Stimulated activated CD4-positive, alpha-beta T cell treated with anti-CD3 and anti-CD28 coated beads, TNF-alpha, amount 100 ng/mL, for 1 hour (primary cell): ENCODE measurements at places on chromosomes 12 and 14.

DNA sequence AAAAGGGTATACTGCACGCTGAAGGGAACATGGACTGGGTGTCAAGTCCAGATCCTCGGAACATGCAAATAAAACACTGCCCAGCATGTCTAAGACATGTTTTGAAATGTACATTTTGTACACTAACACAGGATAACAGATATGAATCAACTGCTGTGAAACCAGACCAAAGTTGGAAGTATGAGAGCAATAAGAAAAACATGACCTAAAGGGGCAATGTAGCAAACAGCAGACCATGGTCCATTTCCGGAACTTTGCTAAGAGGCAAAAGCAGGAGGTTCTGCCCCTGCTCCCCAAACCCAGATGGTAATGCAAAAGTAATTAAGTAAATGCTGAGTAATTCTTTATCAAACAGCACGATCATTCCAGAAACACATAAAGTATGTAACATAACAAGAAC lies 125.2 kb downstream of the SLC25A21 start:
- no peak for DNase-seq

DNA sequence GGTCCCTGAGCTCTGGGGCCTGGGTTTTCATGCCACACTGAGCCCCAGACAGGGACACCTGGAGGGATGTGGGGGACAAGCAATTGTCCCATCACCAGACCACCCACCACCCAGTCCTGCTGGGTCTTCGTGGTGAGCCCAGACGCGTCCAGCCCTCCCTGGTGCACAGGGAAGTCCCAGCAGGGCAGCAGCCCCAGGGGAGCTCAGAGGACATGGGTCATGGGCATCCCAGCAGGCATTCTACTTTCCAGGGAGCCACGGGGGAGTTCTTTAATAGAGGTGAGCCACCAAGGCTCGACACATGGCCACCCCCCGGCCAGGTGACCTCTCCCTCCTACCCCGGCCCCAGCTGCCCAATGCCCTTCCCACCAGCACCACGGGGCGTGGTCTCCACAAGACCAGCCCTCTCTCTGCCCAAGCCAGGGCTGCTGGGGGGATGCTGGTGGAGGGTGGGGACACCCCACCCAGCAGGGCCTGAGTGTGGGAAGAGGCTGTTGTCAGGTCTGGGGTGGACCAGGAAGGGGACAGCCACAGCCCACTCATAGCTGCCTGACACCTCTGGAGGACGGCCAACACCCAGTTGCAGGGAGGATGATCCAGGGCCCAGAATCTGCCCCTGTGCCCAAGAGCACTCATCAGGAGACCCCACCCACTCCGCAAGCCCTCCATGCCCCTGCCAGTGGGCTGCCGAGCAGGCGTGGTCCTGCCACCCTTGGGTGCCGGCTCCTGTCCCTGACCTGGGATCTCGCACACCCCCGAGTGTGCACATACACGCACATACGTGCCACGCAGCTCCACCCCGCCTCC lies 14.1 kb downstream of the AKT1 start:
- no peak for DNase-seq

DNA sequence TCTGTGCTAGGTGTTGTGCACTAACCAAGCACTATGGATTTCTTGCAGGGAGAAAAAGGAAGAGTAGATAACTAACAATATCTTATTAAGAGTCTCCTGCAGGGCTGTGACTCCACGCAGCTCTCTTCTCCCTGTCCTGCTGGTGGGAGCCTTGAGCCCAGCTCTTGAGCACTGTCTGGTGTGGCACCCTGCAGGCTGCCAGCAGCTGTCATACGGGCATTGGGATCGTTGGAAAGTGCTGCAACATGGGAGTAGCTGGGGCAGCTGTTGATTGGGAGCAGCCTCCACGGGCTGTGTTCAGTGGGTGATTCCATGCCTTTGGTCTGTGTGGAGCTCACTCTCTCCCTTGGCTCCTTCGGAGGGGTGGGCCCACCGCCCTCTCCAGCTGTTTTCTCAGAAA lies 125.3 kb downstream of the FBXL14 start:
- DNase-seq, result no peak

DNA sequence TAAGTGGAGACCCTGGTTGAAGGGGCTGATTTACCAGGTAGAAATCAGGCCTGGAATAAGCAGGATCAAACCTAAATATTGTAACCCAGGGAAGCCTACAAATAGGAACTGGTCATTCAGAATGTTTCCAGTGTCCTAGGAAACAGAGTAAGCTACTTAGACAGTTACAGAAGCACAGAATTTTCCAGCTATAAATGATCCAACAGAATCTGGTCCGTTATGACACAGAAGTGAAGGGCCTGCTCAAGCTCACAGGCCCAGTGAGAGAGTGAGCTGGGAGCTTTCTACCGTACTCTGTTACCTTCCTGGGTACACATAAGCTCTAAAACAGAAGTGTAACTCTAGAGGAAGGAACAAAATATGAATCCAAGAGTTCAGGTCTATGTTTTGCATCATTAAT lies 119.1 kb downstream of the TTC7B start:
- DNase-seq, result no peak

DNA sequence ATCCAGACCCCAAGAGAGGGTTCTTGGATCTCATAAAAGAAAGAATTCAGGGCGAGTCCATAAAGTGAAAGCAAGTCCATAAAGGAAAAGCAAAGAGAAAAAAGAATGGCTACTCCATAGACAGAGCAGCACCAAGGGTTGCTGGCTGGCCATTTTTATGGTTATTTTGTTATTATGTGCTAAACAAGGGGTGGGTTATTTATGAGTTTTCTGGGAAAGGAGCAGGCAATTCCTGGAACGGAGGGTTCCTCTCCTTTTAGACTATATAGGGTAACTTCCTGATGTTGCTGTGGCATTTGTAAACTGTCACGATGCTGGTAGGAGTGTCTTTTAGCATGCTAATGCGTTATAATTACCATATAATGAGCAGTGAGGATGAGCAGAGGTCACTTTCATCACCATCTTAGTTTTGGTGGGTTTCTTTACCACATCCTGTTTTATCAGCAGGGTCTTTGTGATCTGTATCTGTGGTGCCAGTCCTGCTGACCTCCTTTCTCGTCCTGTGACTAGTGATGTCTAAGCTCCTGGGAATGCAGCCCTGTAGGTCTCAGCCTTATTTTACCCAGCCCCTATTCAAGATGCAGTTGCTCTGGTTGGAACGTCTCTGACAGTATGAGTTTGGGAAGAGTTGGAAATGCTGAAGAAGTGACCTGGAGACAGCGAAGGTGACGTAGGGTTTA lies 100.5 kb downstream of the ZNF664 start:
- no peak for DNase-seq

GRCh38 chr12:56087220-56087619 lies 7.3 kb downstream of the ERBB3 start:
- DNase-seq, result no peak

DNA sequence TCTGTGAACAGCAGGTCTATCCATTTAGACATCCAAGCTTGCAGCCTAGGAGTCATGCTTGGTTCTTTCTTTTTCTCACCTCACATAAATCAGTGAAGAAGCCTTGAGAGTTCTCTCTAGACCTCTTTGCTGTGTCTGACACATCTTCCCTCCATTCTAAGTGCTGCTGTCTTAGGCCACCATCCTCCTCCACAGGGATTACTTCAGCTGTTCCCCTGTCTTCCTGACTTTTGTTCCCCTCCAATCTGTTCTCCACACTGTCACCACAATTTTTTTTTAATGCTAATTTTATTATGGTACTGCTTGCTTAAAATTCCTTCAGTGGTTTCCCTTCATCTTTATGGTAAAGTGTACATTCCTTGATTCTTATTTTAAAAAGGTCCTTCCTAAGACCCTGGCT lies 71.8 kb downstream of the DERA start:
- no peak for DNase-seq

- no peak for DNase-seq
Observed at GRCh38 chr14:86027144-86027543, 497.2 kb downstream of the FLRT2 start.

GRCh38 chr12:54427106-54427505 lies 8.0 kb upstream of the ITGA5 start:
- no peak for DNase-seq
